Right hindlimb (tissue), 1 donor: ENCODE measurements at places on chromosomes 13 and 19.

DNA sequence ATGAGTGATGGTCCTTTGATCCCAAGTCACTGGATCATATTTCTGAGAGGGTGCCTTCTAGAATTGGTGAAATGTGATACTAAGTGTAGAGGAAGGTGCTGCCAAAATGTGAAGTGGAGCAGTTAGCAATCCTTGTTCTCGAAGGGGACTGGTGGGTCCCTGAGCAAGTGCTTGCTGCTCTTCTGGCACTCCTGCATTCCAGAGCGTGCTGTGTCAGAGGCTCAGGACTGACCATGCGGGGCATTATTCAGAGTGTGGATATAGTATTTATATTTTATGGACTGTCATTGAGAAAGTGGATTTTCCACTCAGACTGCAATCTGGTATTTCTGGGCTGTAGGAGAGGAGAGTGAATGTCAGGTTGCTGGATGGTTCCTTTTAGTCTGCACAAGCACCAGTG is 152.6 kb upstream of the KL start:
- DNase-seq: no peak

DNA sequence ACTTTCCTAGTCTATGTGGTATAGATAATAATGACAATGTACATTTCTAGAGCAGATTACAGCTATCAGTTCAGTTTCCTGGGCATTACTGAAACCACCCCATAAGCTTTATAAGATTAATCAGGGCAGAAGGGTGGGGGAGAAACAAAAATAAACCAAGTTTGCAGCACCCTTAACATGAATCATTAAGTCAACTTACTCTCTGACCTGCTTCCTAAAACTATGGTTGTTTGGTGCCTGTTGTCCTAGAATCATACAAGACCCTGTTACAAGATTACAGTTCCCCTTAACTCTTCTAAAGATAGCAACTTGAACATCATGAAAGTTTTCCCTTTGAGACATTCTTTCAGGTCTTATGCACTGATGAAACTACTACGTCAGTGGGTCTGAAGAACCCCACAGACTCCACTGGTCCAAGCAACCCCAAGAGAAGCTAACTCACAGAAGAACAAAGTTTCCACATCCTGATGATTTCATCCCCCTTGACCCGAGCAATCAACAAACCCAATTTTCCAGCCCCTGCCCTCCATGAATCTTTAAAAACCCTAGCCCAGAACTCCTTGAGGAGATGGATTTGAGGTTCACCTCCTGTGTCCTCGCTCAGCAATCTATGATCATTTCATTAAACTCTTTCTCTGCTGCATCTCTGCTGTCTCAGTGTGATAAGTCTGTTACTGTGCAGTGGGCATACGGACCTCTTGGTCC is 336.5 kb downstream of the FOXO1 start:
- no peak for DNase-seq

GRCh38 chr19:5045956-5046338 is 77.0 kb downstream of the KDM4B start:
- DNase-seq: no peak

DNA sequence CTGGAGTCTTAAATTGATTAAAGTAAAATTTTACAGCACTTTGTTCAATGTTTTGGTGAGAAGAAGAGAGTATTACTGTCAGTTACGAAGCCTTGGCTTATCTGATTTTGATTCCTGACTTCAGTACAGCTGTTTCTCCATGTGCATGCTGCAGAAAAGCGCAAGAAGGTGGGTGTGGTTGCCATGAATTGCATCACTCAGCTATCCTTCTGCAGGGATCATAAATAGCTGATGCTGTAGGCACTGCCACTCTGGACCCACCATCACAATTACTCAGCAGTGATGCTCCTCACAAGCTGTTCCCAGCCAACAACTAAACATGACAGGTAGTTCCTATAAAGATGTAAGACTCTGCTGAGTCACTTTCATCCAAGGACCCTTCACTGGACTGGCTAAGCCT is 321.2 kb downstream of the IRS2 start:
- DNase-seq: no peak

DNA sequence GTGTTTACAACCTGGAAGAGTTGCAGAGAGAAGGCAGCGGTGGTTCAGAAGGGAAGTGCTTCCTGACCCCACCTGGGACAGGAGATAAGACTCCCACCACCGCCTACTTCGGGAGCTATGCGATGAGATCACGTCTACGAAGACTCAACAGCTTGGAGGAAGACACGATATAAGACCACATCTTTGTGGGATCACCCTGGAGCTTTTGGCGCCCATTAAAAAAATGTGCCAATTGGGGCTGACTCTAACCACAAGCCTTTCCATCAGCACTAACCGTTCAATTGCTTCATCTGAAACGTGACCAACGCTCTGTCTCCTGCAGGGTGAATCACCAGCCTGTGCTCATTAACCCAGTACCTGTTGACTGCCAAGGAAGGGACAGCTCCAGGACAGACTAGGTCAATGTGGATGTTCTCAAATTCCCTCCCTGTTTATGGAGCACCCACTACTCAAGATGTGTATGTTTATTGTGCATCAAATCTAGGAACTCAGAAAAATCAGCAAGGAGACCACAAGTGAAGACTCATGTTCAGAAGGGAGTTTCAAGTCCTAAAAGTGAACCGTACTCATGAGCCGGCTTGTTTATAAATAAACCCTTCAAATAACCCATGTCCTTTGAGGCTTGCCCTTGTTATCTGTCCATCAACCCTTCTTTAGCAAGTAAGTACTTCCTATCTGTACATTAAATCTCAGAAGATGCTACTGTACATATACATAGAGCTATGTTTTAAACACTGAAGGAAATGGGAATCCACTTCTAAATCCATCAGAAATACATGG is 67.5 kb downstream of the LATS2 start:
- no peak for DNase-seq

DNA sequence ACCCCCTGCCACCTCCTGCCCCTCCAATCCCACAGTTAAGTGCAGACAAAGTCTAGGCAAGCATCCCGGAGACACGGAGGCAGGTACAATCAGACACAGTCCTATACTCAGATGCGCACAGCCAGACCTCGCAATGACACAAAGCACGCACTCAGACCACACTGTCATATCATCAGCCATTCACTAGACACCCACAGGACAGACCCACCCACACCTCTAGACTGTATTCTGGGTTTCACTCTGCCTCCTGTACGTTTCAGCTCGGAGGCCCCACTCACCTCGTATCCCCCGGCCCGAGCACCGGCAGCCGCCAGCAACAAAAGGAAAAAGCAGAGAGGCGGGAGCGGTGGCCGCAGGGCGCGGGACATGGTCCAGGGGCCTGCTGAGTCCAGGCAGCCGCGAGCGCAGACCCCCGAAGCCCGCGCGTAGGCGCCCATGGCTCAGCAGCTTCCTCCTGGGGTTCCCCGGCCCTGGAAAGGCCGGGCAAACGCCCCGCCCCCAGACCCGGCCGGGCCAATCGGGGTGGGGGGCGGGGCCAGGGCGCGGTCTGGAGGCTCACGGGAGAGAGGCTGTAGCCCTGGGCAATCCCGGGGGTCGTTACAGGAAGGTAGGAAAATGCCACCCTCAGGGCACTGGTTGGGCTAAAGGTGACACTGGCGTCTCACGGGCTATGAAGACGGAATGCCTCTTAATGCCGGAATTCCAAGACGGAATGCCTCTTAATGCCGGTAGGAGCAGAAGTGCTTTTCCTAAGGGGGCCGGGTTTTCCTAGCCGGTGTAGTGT is at the start of the genes MAN2B1 and WDR83:
Gene MAN2B1 (minus strand): TSS at position 478 of the 784 bp plus-strand sequence. CDS start 41 bp downstream, at position 437.
Gene WDR83 (plus strand): TSS at position 543 of the 784 bp plus-strand sequence. CDS start 2,984 bp downstream, outside the sequence.
- peak; percentile 84 for DNase-seq

- DNase-seq: no peak
These were observed at the start of gene GRIN3B for GRCh38 chr19:1000095-1000494. GRIN3B (plus strand) TSS chr19:1000419; CDS start chr19:1000438, 19 bp downstream.

GRCh38 chr19:57719424-57719823 is 8.0 kb downstream of the ZNF671 start:
- no peak for DNase-seq

GRCh38 chr13:83881917-83882605 is at the start of gene SLITRK1:
SLITRK1 (minus strand) TSS chr13:83882474; CDS start chr13:83881507, 967 bp downstream.
- DNase-seq: peak; percentile 89

GRCh38 chr19:9139609-9140158 is 513 bp upstream of the ZNF317 start:
- no peak for DNase-seq

DNA sequence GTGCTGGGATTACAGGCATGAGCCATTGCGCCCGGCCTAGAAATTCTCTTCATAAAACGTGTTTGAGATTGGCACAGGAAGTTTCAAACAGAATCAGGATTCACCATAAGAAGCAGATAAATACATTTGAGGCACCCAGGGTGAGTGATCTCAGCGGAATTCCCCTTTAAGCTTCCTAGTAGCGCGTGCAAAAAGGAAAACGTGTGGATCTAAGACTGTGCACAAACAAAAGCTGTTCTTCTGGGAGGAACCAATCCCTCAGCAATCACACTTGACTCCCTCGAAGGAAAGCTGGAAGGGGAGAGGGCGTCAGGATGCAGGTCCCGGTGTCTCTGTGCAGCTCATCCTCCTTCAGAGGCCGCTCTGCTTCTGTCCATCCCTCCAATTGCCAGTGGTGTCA is 15.5 kb downstream of the MCF2L start:
- DNase-seq: no peak

DNA sequence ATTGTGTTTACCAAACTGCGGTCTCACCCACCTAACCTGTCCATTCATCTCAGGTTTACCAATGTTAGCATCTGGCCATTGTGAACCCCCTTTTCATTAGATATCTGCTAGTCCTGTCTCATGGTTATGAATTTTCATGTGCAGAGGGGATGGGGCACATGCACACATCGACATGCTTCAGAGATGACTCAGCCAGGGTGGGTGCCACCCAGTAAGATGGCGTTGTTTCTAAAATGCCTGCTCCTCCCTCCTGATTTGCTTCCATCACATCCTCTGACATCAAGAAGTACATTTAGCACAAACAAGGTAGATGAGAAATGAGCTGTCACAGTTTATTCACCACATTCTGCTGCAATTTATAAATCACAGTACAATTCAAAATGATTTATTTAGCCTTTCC is 51.3 kb downstream of the GPALPP1 start:
- DNase-seq: no peak

DNA sequence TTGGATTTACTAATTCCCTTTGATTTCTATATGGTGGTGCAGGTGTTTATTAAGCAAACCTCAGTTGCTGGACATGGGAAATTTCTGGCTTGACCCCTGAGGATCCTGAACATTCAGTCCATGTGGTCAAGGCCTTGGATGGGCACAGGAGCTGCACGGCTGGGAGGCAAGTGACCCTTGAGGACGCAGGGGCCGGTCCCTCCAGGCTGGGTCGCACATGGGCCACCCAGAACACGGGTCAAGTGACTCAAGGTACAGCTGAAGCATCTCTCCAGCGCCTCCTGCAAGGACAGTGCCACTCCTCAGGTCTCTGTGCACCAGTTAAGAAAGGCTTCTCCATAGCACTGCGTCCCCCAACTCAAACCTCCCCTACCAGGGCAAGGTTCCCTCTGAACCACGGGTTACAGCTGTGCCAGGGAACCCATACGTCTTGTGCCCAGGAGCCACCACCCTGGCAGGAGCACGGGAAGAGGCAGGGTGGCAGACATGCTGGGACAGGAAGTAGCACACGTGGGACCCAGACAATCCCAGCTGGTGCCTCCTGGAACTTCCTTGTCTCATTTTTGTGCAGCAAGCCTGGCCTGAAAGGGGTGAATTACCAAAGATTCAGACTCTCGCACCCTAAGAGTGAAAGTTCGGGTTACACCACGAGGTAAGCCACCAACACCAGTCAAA is 93.1 kb downstream of the SPACA7 start:
- DNase-seq: no peak

DNA sequence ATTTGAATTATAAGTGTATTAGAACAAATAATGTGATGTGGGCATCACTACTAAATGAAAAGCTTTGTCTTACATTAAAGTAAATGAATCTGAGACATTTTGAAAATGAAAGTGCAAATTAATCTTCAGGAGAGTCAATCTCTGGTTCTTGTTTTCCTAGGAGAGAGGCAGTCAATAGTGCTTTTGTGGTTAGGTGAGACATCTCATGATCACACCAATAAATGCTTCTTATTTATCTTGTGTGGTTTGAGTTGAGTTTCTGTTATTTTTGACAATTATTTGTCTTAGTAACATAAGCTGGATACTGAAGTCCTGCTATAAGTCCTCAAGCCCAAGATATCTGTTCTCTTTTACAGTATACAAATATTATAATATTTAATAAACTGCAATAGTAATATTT is 1378.0 kb upstream of the PCDH9 start:
- DNase-seq: no peak

GRCh38 chr13:110907951-110908898 is 6.6 kb downstream of the ANKRD10 start:
- no peak for DNase-seq

DNA sequence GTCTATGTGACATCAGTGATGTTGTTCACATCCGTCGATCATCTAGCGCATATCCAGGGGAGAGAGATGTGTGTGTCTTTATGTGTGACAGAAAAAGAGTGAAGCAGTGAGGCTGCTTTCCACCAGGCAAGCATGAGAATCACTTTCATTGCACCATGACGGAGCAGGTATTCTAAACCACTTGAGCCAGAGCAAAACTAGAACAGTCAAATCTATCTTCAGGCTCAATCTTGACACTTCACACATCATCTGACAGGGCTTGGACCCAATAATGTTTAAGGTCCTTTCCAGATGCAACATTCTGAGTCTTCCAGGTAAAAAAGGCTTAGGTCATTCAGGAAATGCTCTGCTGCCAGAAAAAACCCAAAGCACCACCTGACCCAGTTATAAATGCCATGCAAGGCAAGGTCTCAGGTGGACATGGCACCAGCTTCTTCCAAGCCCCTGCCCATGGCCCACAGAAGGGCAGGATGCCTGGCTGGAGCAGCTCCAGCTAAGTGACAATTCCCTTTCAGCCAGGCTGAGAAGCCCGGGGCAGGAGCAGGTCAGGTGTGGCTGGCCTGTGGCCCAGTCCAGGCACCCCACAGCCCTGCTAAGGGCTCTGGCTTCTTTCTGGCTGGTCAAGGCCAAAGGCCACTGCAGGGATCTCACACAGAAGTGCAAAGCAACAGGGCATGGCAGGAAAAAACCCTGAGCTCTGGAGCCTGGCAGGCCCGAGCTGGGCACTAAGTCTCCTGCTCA is 5.0 kb downstream of the ELAVL1 start:
- DNase-seq: no peak

DNA sequence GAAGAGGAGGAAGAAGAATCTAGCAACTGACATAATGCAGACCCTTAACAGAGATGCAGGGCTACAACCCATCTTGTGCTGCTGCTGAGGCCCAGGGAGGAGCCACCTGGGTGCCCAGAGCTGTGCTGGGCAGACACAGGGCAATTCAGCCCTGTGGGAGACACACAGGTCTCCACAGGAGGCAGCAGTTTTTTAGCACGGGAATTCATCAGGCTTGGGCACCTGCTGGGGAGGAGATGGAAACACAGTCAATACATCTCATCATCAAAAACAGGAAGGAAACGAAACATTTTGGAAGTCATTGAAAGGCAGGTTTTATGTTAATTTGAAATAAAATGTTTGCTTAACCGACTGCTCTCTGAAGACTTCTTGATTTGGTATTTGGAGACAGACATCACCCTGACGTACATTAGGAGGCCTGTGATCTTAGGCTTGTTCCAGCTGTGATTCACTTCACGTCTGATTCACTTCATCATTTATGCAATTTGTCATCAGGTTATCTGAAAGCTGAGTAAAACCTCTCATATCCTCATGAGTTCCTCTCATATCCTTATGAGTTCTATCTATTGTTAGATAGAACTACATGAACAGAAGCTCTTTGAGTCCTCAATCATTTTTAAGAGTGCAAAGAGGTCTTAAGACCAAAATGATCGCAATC is 77.4 kb downstream of the CYSLTR2 start:
- no peak for DNase-seq

- DNase-seq: no peak
These were observed 302.9 kb downstream of the ITGBL1 start for GRCh38 chr13:101755228-101755887.
